KBM-7 (cell line): ENCODE measurements at places on chromosomes 5 and 9.

GRCh38 chr5:169398515-169398914 lies 97.6 kb upstream of the SLIT3 start:
- DNase-seq: no peak

DNA sequence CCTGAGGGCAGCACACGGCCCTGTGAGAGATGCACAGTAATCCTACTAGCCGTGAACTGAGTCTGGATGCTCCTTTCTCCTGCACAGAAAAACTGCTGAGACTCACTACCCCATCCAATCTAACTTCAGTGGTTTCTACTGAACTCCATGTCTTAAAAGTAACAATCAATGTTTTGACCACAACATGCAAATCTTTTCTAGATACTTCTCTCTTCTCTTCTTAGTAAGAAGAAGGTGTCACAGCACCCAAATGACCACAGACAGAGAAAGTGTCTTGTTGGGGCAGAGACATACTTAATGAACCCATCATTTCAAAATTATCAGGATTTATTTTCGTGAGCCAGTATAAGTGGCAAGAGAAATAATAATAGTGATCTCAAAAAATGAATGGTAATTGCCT lies 285.8 kb upstream of the MEF2C start:
- DNase-seq: no peak

DNA sequence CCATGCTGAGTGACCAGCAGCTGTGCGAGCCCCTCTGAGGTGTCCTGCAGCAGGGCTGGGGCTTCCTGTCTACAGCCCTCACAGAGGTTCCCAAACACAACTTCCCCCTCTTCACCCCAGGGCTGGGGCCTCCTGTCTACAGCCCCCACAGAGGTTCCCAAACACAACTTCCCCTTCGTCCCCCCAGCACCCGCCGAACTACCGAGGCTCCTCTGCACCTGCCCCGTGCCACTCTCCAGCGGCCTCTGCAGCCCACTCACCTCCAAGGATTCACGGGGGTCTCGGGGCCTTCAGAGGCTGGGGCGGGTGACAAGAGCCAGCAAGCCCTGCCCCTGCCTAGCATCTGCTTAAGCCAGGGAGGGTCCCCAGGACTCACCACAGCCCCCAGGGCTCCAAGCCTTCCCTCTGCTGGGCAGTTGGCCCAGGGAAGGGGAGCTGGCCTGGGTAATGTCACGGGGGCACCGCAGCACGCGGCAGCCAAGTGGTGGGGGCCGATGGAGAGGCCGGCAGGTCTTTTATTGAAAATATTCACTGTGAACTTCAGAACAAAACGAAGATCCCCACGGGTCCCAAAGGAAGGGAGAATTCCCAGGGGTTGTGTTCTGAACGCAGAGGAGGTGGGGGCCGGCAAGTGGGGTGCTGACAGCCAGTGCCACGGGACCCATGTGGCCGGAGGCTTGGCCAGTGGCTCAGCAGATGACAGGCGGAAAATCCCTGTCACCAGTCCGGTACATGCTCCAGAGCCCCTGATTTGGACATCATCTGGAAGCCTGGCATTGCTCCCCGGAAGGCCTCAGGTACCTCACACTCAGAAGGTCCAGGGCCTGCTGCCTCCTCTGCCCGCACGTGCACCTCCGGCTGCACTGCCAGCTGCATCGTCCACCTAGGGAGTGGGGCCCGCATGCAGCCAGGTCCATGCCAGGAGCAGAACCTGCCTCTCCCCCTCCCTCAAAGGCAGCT lies 125.3 kb downstream of the ADAMTS2 start:
- DNase-seq: peak; percentile 39

GRCh38 chr5:69364414-69364813 lies 4.9 kb downstream of the AK6 start:
- peak; percentile 51 for DNase-seq

DNA sequence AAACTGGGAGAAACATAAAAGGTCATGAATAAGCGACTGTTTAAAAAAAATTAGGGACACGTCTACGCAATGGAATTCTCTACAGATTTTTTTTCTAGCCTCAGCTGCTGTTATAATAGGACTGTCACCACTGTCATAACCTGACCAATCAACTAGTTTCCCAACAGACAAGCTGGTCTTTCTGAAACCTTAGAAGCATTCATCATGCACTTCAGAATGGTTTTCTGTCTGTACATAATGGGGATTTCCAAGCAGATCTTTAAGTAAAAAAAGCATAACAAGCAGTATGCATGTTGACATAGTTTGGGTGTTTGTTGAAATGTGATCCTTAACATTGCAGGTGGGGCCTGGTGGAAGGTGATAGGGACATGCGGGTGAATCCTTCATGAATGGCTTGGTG lies 58.3 kb upstream of the SEMA6A start:
- no peak for DNase-seq
